SW 1271 (cell line): ENCODE measurements at places on chromosomes 6 and 20.
A peak's percentile ranks its signal among the peaks of the same experiment; 100 is the strongest.

GRCh38 chr6:36769676-36770499 lies 69.4 kb downstream of the CPNE5 start:
- DNase-seq, result peak; percentile 24

GRCh38 chr6:63509652-63510352 lies 62.5 kb upstream of the LOC128125822 start:
- no peak for DNase-seq

- DNase-seq, result peak; percentile 48
These were observed 638 bp downstream of the MDN1 start for GRCh38 chr6:89818977-89819335.

DNA sequence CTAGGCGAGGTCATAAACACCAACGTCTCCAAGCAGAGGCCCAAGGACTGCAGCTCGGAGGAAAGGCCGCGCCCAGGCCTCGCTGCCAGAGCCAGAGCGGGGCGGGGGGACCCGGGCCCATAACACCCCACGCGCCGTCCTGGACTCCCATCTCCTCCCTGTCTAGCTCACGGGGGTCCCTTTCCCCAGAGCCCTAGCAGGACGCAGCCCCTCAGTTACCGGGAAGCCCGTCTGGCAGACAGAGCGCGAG lies 44.9 kb downstream of the MDFI start:
- DNase-seq, result no peak

DNA sequence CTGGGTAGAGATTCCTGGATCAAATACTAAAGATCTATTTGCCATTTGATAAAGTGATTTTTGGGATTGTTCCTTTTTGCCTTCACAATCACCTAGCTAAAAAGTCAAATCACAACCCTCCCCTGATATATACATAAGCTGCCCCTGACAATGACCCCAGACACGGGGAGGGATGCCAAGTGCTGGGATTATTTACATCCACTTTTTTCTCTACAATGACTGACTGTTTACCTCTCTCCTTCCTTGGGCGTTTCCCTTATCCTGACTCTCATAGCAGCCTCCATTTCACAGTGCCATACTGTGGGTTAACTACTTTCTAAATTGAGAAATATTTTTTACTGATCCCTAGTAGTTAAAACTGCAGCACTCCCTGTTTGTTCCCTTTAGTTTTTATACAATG lies 150.8 kb upstream of the TMEM170B start:
- no peak for DNase-seq

GRCh38 chr6:24949020-24949569 lies 13.3 kb upstream of the RIPOR2 start:
- DNase-seq, result no peak

GRCh38 chr6:170203212-170203611 lies 87.7 kb downstream of the DLL1 start:
- DNase-seq, result no peak

DNA sequence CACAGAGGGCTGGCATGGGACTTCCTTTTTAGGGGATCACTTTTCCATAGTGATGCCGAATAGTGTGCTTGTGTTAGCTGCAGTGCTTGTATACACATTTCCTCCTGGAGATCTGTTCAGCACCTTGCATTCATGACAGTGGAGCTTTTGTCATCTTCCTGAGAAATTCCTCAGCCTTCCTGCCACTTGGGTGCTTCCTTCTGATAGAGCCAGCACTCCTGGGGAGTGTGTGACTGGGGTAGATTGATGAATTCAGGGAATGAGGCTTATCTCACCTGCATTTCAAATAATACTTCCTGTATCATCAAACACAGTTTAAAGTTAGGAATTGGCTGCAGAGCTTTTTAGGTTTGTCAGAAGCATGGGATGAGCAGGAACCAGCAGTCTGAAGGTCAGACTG lies 48.8 kb upstream of the SCGN start:
- no peak for DNase-seq
